Gastroesophageal sphincter (tissue), 4 donors: ENCODE measurements at places on chromosomes 3 and 15. TPM values are rescaled to one million over a fixed set of nuclear protein-coding genes. Genes with fewer than 3 reads are reported as not detected.

DNA sequence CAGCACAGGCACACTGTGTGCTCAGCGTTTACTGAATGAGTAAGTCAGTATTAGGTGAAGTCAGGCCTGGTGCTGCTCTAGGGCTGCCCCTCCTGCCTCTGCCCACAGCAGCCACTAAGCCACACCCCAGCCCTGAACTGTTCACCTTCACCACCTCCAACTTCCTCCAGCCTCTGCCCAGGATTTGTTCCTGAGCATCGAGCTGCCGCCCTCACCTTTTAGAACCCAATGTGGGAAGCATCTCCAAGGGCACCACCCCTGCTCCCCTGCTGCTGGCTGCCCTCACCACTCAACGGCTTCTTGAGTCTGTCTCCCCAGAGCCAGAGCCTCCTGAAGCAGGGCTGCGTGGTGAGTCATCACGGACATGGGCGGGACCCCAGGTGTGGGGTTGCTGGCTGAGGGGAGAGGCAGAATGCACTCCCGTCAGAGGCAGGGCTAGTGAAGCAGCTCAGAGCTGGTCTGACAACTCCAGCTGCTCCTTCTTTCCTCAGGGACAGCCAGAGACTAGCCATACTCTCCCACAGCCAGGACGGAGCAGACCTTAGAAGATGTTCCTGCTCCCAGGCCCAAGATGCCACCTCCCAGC, 5.8 kb downstream of the HYAL2 start:
- ATAC-seq, result no peak

- no peak for ATAC-seq
These were observed 43.3 kb downstream of the TGFBR2 start for GRCh38 chr3:30649572-30650318.

DNA sequence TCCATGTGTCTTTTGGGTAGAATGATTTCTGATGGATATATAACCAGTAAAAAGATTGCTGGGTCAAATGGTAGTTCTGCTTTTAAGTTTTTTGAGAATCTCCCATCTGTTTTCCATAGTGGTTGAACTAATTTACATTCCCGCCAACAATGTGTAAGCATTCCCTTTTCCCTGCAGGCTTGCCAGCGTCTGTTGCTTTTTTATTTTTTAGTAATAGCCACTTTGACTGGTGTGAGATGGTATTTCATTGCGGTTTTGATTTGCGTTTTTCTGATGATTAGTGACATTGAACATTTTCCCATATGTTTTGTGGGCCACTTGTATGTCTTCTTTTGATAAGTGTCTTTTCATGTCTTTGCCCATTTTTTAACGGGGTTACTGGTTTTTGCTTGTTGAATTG, 36.3 kb upstream of the MB21D2 start:
- no peak for ATAC-seq

- peak; percentile 49 for ATAC-seq
These were observed 242.9 kb upstream of the BHLHE40 start for GRCh38 chr3:4736284-4736861.

DNA sequence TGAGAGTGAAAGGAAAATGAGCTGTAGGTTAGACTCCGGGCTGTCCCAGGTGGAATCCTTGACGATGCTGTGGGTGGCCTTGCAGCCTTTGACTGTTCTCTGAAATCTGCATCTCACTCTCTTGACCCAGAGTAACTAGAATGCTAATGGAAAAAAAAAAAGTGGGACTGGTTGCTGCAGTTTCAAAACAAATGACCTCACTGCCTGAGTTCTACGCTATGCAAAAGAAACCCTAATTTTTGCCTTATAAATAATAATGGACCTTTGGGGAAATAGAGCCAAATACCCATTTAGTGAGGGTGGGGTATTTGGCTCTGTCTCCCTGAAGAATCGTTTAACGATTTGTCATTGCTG, 309.7 kb upstream of the C2CD4B start:
- ATAC-seq, result peak; percentile 14

The DAG1 gene
- total RNA-seq, result 134 TPM

The SLC51A gene
- not detected for total RNA-seq
